ENCODE measurements at places on chromosomes 3 and 15.
A peak's percentile ranks its signal among the peaks of the same experiment; 100 is the strongest.

- no peak for DNase-seq
Measured at GRCh38 chr3:37124435-37124834, 49.9 kb downstream of the LRRFIP2 start.

DNA sequence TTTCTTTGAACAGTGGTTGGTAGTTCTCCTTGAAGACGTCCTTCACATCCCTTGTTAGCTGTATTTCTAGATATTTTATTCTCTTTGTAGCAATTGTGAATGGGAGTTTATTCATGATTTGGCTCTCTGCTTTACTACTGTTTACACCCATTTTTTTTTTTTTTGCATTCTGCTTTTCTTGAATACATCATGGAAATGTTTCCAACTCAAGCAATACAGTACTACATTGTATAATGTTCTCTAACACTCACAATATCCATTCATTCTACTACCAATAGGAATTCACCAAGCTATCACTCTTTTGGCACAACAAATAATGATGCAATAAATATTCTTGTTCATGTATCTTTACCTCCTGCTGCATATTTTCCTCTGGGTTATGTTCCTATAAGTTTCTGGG, 801.7 kb downstream of the NTRK3 start:
- DNase-seq, result no peak

DNA sequence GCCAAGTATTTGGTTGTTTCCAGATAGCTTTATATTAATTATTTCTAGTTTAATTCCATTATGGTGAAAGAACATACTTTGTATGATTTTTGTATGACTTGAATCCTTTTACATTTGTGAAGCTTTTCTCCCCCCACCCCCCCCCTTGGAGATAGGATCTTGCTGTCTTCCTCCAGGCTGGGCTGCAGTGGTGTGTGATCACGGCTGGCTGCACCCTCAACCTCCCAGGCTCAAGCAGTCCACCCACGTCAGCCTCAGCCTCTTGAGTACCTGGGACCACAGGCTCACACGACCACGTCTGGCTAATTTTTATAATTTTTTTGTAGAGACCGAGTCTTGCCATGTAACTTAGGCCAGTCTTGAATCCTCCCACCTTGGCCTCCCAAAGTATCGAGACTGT, 29.5 kb downstream of the ARL8B start:
- no peak for DNase-seq

- no peak for DNase-seq
Measured at GRCh38 chr15:62928242-62928999, 114.1 kb upstream of the TPM1 start.

GRCh38 chr3:174325834-174326700, 533.1 kb upstream of the NAALADL2 start:
- DNase-seq, result no peak

- no peak for DNase-seq
Measured at GRCh38 chr15:63037976-63038720, 4.4 kb upstream of the TPM1 start.

DNA sequence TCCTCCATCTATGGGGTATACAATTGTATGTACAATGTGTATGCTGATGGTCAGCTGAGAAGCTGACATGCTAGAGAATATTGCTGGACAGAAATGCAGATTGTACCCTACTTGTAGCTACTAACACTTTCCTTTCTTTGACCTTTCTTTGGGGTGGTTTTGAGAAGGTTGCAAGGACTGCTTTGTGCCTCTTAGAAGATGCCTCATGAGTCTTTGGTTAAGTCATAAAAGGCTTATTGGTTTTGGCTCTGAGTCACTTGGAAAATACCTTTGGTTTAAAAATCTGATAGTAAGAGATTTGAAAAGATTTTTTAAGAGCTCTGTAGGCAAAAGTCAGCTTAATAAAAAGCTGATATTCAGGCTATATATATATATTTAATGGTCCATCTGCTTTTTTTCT, 71.5 kb downstream of the ZMAT3 start:
- DNase-seq, result no peak

- DNase-seq, result no peak
Measured at GRCh38 chr3:180546863-180547262, 55.1 kb upstream of the TTC14 start.

- peak; percentile 24 for DNase-seq
Measured at GRCh38 chr3:69368129-69368741, 17.7 kb downstream of the FRMD4B start.

- DNase-seq, result peak; percentile 8
Measured at GRCh38 chr3:194137008-194137505, 1.1 kb downstream of the HES1 start.

GRCh38 chr15:99303907-99304306, 52.6 kb downstream of the LRRC28 start:
- no peak for DNase-seq

DNA sequence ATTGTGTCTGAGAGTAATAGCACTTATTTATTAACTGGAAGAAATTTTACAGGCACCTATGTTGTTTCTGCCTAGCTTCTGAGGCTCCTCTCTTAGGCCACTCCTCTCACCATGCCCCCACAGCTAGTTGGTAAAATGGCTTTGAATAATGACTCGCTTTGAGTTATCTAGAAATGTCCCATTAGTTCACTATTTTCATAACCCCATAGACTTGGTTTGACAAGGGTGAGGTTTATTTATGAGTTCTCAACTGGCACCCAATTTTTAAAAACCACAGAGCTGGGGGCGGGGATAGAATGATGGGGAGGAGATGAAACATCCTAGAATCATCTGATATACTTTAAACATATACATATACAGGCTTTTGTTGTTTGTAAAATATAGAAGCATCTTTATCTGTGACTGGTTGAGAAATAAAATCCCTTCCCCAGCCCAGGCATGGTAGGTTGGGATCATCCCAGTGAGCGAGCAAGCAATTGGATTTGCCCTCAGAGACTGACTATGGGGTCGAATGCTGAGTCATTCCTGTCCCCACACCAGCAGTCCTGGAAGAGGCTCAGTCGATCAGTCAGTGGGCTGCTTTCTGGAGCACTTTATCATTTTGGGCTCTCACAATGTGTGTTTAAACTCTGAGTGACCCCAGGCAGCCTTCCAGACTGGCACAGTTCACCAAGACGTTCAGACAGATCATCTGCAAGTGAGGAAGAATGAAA, 60.2 kb upstream of the TSEN2 start:
- DNase-seq, result no peak

GRCh38 chr15:61130950-61131942, 97.9 kb downstream of the RORA start:
- no peak for DNase-seq

- DNase-seq, result no peak
Measured at GRCh38 chr3:128487538-128487812, 5.5 kb downstream of the GATA2 start.
